Urothelium cell line (cell line): ENCODE measurements at places on chromosomes 6 and 20.

- no peak for DNase-seq
Observed at GRCh38 chr6:81486234-81486633, 266.2 kb downstream of the TENT5A start.

DNA sequence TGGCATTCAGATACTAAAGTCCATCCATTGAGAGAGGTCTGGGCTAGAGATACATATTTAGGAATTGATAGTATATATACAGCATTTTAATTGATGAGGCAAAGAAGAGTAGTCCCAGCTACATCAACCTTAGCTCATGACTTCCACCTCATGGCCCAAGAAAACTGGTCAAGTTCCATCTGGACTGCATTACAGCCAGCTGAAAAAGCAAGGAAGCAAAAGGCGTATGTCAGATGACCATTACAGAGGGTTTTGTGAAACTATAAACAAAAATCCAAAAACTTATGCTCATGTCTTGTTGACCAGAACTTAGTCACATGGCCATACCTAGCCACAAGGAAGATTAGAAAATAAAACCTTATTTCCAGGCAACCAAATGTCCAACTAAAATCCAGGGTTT is 46.8 kb upstream of the RNF146 start:
- no peak for DNase-seq

DNA sequence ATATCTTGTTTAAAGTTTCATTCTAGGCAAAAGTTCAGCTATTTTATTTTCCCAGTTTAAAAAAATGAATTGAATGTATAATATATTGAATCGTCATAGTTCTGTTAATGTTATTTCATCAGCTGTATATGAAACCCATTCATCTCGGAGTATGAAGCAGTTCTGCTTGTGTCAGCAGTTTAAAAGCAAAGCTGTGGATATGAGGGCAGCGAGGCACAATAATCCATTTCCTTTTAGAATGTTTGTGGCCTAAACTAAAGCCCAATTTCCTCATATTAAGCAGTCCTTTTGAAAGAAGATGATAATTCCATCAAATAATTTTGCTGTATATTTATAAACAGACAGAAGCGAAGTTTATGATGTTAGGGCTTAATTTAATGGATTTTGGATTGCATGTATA is 300.1 kb downstream of the SAMD5 start:
- no peak for DNase-seq

DNA sequence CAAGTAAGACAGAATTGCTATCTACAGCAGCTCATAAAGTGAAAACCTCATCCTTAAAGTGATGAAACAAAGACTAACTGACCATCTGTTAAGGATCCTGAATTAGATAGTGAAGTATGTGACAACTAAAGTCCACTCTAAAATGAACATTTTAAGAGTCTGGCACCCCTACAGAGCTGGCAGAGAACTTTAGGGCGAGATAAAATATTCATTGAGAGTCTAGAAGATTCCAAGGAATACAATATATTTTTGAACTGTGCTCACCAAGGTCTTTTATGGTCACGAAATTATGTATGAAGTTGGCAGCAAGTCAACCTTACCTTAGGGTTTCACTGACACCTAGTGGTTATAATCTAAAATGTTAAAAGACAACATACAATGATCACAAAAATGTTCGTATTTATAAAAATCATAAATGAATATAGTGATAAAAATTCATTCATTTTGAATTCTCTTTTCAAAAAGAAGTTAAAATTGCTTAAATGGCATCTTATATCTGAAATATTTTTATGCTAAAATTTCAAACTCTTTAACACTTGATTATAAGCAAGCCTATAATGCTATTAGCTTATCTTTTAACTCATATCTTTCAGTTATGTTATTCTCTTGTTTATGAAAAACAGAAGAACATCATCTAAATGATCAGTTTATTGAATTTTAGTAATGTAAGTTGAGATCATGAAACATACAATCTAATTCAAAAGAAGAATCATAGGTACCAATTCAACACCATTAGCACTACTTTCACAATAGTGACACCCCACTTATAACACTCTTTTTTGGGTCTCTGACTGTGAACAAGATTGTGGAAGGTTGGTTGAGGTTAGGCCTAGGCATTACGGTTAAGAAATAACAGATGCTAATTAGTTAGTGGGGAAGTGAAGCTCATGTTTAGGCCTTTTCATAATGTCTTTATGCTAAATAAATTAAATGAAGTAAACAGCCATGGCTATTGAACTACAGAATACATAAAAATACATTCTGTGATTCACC is 27.5 kb downstream of the RSPH3 start:
- peak; percentile 37 for DNase-seq

- DNase-seq, result no peak
Observed at GRCh38 chr6:4889701-4890100, 113.5 kb downstream of the CDYL start.

DNA sequence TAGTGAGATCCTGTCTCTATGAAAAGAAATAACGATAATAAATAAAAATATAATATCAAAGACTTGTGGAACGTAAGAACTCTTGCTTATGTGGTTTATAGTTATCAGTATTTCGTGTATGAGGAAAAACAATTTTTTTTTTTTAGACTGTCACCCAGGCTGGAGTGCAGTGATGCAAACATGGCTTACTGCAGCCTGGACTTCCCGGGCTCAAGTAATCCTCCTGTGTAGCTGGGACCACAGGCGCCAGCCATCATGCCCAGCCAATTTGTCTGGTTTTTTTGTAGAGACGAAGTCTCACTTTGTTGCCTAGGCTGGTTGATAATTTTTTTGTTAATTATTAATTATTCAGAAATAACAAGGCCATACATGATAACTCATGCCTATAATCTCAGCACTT is 18.6 kb upstream of the CDK19 start:
- no peak for DNase-seq

GRCh38 chr20:25364180-25364788 is 26.4 kb downstream of the ABHD12 start:
- no peak for DNase-seq

GRCh38 chr6:89862698-89863097 is 31.6 kb upstream of the GJA10 start:
- no peak for DNase-seq

- DNase-seq, result no peak
Observed at GRCh38 chr6:132525866-132526265, 12.2 kb upstream of the TAAR9 start.

GRCh38 chr6:45681860-45682511 is 304.3 kb upstream of the SUPT3H start:
- peak; percentile 20 for DNase-seq

DNA sequence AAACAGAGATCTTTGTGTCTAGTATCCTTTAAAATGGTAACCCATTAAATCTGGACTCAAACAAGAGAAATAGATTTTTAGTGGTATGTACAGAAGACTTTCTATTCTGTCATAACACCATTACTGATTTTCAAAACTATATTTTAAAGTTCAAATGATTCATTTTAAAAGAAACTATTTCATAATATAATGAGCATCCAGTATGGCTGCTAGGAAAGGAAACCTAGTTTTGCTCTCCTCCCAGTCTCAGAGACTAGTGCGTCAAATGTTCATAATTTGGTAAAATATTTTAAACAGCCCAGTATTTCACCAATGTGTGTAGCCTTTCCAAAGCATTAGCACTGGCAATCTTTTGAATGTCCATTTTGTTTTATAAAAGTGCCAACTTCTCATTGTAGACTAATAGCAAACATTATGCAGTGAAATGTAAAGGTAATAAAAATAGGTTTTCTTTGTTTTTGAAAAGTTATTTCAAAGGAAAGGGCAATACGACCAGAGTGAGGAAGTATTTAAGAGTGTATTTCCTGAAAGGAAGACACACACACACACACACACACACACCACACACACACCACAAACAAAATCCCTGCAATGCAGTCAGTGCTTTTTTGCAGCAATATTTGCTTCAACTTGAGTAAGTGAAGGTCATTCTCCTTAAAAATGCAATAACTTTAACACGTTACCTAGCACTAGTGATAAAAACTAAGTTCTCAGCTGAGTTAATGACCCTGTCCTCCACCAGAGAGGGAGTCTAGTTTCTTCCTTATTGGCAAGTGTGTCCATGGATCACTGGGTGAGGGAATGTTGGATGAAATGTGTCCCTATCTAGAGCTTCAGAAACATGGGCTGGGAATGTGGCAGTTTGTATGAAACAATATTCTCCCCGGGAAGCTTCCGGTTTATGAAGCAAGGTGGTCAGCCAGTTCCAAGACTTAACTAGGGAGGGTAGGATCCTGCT is 4.6 kb downstream of the PPP1R3G start:
- DNase-seq, result no peak

DNA sequence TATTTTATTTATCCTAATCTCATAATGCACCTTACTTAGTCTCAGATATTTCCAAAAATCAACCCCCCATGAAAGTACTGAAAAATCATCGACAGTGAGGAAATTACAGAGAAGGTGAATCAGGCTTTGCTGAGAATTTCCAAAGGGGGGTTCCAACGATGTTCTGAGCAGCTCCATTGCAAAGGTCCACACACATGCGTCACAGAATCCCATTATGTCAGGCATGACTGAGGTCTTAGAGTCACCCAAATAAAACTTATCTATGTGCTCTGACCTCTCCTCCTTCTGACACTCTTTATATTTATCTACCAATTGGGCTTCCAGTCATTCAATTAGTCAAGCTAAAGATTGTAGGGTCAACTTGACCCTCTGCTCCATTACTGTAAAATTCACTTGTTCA is 12.7 kb upstream of the LRRN4 start:
- DNase-seq, result no peak

- no peak for DNase-seq
Observed at GRCh38 chr6:48512390-48512789, 401.4 kb upstream of the PTCHD4 start.

- DNase-seq, result no peak
Observed at GRCh38 chr6:27863962-27864905, 48.0 kb downstream of the OR2B2 start.

DNA sequence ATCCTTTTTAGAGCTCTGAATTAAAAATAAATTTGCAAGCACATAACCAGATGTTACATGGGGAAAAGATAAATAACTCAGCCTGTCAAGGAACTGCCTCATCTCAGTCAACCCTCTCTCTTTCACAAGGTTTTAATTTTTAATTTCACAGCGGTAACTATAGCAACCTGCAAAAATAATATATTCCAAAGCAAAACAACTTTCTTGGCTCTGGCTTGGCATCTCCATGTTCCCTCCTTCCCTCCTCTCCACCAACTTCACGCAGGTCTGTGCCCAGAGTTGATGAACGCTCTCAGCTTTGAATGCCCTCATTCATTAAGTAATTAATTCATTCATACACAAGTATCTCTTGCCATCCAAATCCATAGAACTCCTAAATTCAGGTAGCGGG is 32.5 kb upstream of the SIRPA start:
- DNase-seq, result no peak

DNA sequence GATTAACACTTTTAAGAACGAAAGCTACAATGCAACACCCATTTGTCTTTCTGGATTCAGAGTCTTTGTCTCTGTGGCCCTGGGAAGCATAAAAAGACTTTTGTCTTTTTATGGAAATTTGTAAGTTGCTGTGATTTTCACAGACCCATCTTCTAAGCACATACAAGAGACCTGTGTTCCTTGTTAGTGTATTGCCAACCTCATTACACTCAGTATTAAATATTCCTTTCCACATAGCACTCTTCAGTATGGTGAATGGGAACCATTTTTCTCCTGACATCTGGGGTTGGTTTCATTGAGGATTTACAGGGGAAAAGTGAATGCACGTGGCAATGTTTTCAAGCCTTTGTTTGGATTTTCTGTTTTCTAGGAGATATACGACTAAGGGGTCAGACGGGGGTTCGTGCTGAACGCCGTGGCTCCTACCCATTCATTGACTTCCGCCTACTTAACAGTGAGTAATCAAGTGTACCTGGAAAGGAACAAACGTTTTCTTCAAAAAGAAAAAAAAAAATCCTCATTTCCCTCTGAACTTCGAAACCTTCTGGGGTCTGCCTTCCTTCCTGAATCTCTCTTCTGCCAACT is 141.7 kb downstream of the MTFR2 start:
- no peak for DNase-seq

DNA sequence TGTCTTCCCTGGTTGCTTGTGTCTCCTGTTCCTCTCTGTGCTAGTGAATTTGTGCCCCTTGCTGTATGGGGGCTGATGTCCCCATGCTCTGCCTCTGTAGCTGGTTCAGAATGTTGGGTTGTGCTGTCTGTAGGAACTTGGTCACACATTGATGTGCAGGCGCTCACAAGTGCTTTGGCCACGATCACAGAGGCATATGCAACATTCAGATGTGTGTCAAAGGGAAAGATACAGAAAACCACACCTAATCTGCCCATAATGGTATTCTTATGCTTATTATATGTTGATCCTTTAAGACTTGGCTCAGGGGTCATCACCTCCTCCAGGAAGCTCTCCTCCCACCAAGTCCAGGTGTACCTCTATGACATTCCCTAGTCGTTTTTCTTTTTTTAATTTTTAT is 17.1 kb upstream of the DHX35 start:
- DNase-seq, result no peak

- no peak for DNase-seq
Observed at GRCh38 chr6:162179196-162179951, 548.2 kb downstream of the PRKN start.

DNA sequence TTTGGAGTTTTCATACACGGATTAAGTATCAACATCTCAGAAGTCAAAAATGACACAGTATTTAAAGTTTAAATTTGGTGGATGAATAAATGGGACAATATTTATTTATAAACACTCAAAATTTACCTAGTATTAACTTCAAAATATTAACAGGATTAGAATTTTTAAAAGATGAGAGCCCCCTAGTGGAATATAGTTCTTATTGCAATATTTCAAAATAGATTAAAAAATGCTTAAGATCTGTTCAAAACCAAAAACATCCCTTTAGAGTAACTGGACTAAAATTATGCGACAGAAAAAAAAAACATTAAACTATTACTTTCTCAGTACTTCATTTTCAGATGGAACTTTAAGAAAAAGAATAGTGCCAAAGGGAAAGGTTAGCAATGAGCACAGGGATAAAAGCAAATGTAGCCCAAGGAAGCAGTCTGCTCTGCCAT is 56.6 kb downstream of the SNX14 start:
- no peak for DNase-seq

- no peak for DNase-seq
Observed at GRCh38 chr20:35731862-35732643, 10.0 kb downstream of the RBM39 start.

GRCh38 chr20:57166568-57167291 is 99.7 kb downstream of the BMP7 start:
- DNase-seq, result no peak

- DNase-seq, result no peak
Observed at GRCh38 chr20:60680554-60680953, 571.5 kb upstream of the CDH4 start.

GRCh38 chr6:12873691-12874090 is 157.1 kb downstream of the PHACTR1 start:
- no peak for DNase-seq
